ENCODE measurements at places on chromosomes 2 and 18. TPM values are rescaled to one million over a fixed set of nuclear protein-coding genes. Genes with fewer than 3 reads are reported as not detected.

GRCh38 chr2:60552078-60552850 is 1.2 kb downstream of the BCL11A start:
- DNase-seq = peak; percentile 38

DNA sequence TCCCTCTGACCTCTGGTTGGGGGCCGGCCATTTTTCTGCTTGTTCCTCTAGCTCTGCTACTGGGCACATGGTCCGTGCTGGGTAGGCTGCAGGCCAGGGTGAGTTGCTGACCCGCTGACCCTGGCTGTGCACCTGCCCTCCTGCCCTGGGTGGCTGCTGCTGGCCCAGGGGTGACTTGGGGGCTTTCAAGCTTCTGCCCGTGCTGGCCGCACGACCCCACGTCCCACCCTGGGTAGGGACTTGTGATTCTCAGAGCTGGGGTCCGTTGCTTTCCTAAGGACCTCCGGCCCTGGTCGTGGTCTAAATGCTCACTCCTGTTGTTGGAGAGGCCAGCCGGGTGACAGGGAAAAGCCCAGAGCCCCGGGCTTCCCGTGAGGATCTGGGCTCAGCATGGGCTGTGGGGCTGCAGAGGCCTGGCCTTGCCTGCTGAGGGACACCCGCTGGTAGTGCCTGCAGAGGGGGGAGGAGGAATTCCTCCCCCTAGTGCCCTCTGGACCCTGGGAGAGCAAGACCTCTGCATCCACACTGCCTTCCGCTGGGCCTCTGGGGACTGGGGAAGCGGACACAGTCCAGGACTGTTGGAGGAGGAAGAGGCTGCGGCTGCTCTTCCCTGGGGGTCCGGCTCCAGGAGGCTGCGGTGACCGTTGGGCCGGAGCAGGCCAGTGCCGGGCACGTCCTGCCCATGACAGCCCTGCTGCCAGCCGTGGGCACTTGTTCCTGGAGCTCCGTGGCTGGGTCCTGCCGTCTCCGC is 6.3 kb upstream of the GAL3ST2 start:
- DNase-seq = no peak

GRCh38 chr18:28109781-28110560 is 67.0 kb downstream of the CDH2 start:
- DNase-seq = no peak

DNA sequence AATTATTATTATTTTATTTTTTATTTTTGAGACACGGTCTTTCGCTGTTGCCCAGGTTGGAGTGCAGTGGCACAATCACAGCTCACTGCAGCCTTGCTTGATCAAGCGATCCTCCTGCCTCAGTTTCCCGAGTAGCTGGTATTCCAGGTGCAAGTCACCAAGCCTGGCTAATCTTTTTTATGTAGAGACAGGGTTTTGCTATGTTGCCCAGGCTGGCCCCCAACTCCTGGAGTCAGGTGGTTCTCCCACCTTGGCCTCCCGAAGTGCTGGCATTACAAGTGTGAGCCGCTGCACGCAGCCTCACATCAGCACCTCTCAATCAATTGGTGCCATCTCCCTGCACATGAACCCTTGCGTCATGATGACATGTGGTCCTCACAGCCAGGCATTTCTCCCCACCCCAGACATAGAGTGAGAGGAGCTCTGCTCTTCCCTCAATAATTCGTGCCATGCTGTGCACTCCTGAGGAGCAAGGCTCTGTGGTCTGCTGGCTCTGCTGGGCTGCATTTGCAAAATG is 5.9 kb downstream of the INPP5D start:
- DNase-seq = no peak

DNA sequence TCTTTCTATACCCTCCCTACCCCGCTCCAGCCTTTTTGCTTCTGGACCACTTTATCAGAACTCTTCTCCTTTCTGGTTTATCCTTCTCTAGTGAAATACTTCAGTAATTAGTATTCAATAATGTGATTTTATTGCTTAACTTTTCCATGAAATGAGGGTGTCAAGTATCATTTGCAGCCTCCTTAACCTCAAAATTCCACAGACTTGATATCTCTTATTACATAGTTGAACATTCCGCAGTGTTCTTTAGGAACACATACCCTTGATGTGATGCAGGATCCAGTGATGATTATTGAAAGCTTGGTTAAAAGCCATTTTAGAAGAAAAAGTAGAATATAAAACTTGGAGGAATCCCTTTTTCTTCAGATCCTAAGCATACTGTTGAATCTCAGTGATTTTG is 94.8 kb downstream of the GREB1L start:
- DNase-seq = no peak

DNA sequence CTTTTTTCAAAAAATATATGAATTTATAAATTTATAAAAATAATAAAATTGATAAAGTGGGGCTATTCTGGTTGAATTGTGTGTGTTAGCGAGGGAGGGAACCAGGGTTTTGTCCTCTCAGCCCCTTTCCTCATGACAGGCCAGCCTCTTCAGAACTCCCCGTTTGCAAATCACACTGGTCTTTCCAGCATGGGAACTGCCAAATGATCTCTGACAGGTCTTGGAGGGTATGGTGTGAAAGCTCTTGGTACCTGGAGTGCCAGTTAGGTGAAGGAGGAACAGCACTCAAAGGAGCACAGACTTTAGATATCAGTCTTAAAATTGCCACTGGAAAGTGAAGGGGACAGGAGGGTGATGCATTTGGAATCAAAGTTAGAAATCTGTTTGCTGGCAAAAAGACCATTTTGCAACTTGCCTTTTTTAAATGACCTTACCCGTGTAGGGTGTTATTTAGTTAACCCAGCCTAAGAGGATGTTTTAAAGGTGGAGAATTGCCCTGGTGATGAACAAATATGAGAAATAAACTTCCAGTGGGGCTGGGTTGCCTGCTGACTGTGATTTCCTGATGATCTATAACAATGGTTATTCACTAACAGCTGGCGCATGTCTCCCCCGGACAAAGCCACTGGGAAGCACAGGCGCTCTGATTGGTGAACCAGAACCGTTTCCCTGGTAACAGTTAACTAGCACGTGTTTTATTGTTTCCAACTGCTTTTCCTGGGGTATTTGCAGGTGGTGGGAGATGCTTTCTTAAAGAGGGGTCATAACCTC is 85.3 kb upstream of the EFEMP1 start:
- peak; percentile 28 for DNase-seq

DNA sequence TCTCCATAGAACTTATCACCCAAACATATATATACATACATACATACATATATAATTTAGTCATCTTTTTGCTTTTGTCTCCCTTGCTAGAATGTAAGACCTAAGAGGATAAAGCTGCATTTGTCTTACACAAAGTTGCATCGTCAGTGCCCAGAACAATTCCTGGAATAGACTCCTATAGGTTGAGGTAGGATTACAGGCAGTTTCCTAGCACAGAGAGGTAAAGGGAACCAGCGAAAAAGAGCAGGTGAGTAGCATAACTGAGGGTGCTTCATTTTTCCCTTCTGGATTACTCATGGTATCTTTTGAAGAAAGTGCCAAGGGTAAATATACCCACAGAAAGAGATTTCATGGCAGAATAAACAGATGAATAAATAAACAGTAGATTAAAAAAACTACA is 68.1 kb upstream of the AMMECR1L start:
- DNase-seq = no peak

DNA sequence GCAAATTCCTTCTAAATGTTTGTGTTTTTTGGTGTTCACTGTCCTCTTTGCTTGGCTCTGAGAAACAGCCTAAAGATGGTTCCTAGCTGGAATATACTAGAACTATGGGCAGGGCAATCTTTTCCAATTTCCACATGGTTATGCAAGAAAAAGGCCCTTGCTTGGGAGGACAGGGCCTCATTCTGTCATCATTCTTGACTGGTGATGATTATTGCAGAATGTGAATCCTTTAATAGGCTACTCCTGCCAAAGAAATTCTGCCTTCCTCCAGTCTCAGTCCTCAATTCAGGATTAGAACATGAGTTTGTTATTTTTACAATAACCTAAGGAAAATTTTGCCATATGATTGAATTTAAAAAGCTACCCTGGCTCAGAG is 218.7 kb downstream of the HNMT start:
- no peak for DNase-seq

DNA sequence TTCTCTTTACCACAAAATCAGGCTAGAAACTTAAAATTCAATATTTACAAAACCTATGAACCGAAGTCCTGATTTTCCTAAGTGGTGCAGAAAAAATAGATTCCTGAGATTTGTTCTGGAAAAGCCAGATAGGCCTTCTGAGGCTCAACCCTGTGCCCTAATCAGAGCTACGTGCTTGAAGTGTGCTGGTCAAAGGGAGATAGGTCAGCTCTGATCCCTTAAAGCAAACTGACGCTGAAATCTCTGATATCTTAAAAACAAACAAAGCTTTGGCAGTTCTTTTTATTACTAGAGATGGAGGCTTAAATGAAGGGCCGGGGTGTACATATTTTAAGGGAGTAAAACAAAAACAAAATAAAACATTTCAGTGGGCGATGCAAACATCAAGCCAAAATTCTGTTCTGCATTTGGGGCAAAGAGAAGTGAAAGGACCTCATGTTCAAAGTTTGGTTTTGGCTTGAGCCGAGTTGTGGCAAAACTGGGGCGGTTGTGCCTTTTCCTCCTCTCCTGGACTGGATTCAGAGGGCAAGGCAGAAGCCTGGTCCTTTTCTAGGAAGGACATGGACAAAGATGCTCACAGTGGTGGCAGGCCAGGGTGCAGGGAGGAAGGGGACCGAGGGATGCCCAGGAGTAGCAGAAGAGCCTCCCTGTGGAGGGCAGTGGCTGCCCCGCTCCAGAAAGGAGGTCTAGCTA is 295.0 kb downstream of the CDCA7 start:
- DNase-seq = no peak

- DNase-seq = no peak
Measured at GRCh38 chr2:162198239-162198638, 45.0 kb downstream of the FAP start.

GRCh38 chr2:74291886-74292621 is 51.2 kb downstream of the SLC4A5 start:
- no peak for DNase-seq

- DNase-seq = no peak
Measured at GRCh38 chr2:31075431-31075830, 62.8 kb downstream of the GALNT14 start.

DNA sequence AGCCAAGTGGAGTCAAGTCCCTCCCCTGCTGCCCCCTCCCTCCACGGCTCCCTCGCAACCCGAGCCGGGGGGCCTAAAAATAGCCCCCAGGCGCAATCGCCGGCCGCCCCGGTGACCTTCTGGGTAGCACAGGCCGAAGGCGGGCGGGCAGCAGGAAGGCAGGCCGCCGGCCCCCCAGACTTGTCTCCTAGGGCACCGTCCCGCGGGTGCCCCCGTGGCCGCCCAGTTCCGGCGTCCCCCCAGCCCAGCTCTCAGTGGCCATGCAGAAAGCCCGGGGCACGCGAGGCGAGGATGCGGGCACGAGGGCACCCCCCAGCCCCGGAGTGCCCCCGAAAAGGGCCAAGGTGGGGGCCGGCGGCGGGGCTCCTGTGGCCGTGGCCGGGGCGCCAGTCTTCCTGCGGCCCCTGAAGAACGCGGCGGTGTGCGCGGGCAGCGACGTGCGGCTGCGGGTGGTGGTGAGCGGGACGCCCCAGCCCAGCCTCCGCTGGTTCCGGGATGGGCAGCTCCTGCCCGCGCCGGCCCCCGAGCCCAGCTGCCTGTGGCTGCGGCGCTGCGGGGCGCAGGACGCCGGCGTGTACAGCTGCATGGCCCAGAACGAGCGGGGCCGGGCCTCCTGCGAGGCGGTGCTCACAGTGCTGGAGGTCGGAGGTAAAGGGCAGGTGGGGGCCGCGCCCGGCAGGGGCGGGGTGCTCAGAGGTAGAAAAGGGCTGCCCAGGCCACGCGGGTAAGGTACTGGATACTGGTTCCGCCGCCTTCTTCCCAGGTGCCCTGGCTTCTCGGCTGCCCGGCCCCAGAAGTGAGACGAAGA is at the start of gene SPEG:
Gene SPEG, plus strand, starts transcription at position 126 of the 808 bp plus-strand sequence. Its CDS starts 135 bp downstream, at position 261.
- DNase-seq = no peak

GRCh38 chr2:229296536-229296935 is 25.4 kb upstream of the PID1 start:
- no peak for DNase-seq

- no peak for DNase-seq
Measured at GRCh38 chr2:113112871-113113270, 14.5 kb upstream of the IL1RN start.

- DNase-seq = no peak
Measured at GRCh38 chr2:42913280-42913878, 121.0 kb upstream of the HAAO start.

- no peak for DNase-seq
Measured at GRCh38 chr2:23943666-23944065, 3.4 kb downstream of the UBXN2A start.

DNA sequence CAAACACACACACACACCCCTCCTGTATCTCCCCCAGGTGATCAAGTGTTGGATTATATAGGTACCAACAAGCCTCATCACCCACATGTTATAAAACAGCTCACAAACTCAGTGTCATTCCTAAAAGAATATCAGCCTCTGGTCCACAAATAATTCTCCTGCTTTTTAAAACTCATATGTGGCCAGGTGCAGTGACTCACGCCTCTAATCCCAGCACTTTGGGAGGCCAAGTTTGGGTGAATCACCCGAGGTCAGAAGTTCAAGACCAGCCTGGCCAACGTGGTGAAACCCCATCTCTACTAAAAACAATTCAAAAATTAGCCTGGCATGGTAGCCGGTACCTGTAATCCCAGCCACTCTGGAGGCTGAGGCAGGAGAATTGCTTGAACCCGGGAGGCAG is 87.8 kb downstream of the LRATD1 start:
- DNase-seq = no peak

DNA sequence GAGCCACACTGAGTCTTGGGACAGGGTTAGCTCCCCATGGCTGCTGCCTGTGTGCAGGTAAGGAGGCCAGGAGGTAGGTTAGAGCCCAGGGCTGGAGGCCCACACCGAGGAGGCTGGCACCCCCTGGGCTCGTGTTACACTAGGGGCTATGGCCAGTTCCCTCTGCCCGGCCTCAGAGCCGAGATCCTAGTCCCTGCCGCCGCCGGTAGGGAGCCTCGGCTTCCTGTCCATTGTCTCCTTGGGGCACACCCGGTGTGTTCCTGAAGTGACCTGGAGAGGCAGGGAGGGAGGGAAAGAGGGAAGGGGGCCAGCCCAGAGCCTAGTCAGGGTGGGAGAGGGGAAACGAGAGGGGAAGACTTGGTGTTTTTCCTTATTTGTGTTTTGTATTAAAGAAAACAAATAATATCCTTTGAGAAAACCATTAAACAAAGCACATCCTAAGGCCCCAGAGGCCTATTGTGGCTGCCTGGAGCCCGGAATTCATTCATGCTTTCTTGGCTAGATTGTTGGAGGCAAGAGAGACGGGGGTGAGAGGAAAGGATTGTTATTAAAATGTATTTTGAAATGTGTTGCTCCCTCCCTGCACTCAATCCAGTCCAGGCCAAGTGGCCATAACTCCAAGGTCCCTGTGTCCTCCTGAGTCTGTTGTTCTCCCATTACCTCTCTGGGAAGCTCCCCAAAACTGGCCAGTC is 170.7 kb downstream of the CTIF start:
- no peak for DNase-seq

- no peak for DNase-seq
Measured at GRCh38 chr2:157822993-157823392, 53.1 kb downstream of the ACVR1 start.

- no peak for DNase-seq
Measured at GRCh38 chr2:173567493-173567892, 212.8 kb downstream of the CDCA7 start.

REG3G gene
- 0.19 TPM for total RNA-seq

ARL5A gene
- total RNA-seq = 57.5 TPM

C2orf92 gene
- total RNA-seq = 0.21 TPM

IL1A gene
- total RNA-seq = not detected

HIBCH gene
- total RNA-seq = 16.6 TPM

DSG2 gene
- 42.4 TPM for total RNA-seq

MROH2A gene
- total RNA-seq = not detected

PAIP2B gene
- total RNA-seq = 1.5 TPM

CD8B2 gene
- not detected for total RNA-seq

IL18RAP gene
- total RNA-seq = not detected

ERMN gene
- not detected for total RNA-seq

FBXO15 gene
- 1.0 TPM for total RNA-seq

AGXT gene
- total RNA-seq = not detected

All from SK-MEL-5 (cell line).